ENCODE measurements at places on chromosomes 3 and 15.

DNA sequence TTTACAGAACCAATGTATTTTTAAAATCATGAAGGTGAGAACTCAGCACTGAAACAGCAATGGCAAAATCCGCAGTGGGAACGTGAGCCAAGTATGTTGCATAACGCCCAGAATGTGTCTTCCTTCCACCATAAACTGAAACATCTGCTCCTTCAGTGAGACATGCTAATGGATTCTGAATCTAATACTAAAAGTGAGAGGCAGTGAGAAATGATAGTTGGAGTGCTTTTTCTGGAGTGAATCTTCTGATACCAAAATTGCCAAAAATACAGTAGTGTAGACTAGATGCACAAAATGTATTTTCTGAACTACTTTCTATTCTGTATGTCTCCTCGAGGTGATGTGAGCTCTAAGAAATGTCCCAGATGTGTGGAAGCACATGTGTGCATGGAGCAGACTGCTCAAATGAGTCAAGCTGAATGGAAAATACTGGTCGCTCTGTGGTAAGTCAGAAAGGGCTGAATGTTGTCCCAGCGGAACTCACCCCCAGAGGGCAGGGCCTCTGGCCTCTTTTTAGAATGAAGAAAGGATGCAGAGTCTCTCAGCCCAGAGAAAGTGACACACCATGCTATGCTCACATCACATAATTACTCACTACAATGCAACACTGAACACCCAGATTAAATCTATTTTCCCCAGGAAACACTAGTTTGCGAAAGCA lies 73.0 kb downstream of the ATP10A start:
- DNase-seq, result no peak

DNA sequence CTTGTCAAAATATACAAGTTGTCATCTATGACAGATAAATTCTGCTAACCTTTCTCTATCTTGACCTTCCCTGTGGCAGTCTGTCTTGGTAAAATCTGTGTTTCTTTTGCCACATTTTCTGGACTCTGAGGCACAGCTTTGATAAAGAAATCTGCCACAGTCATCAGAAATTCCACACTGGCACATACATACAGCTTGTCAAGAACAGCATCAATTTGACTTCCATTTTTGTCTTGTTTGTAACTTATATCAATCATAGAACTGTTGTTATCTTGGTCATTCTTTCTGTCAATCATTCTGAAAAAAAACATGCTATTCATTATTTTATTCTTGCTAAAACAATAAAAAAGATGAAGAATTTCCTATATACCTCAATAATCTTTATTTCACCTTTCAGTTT lies 130.8 kb downstream of the VPS13C start:
- DNase-seq, result no peak

DNA sequence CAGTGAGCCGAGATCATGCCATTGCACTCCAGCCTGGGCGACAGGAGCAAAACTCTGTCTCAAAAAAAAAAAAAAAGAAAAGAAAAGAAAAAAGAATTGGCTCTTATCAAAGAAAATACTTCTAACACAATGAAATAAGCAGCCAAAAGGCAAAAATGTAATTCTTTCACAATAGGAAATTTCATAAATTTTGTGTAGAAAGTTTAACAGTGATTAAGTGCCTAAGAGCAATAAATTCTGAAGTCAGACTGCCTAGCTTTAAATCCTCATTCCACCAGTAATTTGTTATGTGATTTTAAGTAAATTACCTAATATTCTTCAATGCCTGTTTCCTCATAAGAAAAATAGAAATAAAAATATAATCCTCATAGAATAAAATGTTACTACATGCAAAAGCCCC lies 24.6 kb downstream of the HLTF start:
- DNase-seq, result no peak

DNA sequence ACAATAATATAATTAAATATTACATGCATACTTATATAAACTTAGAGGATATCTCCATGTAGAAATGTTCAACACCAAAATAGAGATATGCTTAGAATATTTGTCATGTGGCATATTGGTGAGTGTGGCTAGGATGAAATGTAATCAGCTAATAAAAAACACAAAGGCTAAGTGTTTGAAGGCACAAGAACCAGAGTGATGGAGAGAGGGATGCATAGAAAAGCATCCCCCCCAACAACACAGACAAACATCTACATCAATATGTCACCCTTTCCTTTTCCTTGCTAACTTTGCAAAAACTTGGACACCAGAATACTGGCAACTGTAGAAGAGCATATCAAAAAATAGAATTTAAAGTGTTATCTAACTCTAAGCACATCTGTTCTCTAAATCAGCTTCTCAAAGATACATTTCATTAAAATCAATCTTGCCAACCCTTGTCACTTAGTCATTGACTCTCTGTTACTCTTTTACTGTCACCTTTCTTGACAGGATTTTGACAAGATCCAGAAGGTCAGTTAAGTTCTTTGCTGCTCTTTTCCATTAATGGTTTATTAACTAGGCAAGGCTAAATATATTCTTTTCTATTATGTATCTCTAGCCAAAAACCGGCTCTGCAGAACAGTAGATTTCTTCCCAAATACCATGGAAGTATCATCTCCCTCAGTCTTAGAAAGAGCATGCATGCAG lies 695.9 kb downstream of the OTOL1 start:
- no peak for DNase-seq

DNA sequence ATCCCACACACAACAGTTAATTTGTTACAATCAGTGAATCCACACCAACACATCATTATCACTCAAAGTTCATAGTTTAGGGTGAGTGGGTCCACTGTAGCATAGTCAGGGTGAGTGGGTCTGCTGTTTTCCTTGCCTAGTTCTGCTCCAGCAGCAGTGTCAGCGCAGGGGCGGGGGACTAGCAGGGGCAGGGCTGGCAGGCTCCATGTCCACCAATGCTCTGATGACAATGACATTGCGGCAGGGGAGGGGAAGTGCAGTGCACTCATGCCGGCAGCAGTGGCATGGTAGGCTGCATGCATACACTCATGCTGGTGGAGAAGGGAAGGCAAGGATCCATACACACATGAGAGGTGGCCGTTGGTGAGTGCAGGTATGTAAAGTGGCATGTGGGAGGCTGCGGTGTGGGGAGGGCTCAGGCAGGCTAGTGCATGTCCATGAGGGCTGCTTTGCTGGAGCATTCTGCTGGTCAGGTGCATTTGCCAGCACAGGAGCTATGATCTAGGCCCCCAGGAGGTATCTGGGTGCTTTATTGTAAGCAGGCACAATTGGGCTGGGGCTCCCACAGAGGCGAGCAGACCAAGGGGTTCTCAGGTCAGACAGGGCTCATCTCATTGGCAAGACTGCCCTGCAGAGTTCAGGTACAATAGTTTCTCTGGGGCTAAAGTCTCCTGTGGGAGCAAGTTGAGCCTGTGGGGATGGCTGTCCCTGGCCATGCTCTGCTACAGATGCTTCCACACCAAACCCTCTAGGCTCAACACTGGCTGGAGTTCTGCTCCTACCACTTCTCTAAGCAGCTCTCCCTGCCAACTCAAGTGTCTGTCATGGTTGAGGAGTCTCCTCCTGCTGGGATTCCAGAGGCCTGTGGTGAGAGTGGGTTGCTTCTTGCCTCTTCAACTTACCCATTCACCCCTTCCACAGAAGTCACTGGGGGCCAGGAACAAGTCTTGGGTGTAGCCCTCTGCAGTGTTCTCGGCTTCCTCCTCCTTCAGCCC lies 81.3 kb downstream of the KCNAB1 start:
- no peak for DNase-seq

DNA sequence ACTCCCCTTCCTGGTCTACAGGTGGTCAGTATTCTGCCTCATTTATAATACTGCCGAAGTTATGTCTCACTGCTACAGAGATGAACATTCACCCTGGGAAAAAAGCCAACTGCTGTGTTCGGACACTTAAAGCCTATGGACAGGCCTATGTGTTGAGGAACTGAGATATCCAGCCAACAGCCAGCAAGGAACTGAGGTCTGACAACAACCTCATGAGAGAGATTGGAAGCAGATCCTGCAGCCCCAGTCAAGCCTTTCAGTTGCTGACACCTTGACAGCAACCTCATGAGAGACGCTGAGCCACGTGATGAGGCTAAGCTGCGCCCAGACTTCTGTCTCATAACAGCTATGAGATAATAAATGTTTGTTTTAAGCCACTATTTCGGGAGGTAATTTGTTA lies 18.2 kb upstream of the FHIT start:
- DNase-seq, result no peak

- no peak for DNase-seq
Measured at GRCh38 chr3:71862371-71863140, 77.6 kb upstream of the PROK2 start.

- no peak for DNase-seq
Measured at GRCh38 chr3:70333080-70333479, 20.6 kb upstream of the MDFIC2 start.

DNA sequence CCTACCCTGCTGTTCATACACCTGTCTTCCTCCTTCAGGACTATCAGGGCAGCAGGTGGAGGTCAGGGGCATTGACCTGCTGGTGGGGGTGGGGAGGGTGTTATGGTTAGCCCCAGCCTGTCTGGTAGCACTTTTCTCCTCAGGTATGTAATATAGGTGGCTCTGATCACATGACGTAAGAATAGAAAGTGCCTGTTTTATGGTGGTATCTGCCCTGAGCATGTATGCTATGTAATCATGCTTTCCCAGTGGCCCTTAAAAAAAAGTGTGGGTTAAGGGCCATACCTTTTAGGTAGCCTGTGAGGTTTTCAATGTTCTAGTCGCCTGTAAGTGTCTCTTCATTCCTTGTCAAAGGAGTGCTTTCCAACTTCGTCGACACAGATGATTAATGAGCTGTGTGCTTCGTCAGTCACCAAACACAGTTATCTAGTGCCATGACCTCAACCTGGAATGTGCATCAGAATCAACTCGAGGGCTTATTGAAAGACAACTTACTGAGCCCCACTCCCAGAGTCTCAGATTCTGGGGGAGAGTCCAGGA lies 86.3 kb downstream of the KLHL25 start:
- DNase-seq, result no peak

DNA sequence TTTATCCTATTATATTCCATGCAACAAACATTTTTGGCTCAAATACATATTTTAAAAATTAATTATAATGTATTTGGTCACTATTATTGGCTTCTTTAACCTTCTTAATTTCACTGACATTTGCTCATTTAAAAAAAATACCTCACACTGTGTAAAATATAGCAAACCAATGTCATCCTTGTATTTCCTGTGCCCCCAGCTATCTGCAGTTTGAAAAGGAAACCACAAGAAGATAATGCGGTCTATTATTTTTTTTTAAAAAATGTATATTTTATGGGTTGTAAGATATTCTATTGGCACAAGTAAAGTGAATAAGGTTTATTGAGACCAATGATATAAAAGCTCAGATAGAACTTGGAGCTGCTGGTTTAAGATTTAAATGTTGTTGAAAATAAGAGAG lies 904.2 kb downstream of the SI start:
- DNase-seq, result no peak

GRCh38 chr3:54871867-54872266 lies 56.0 kb downstream of the LRTM1 start:
- DNase-seq, result no peak

- DNase-seq, result no peak
Measured at GRCh38 chr3:72336821-72337479, 511.3 kb downstream of the SHQ1 start.

GRCh38 chr3:175273573-175273972 lies 414.4 kb downstream of the NAALADL2 start:
- DNase-seq, result no peak

- no peak for DNase-seq
Measured at GRCh38 chr3:111336511-111336910, 205.5 kb upstream of the CD96 start.

GRCh38 chr15:48103647-48104046 lies 17.1 kb upstream of the SLC24A5 start:
- no peak for DNase-seq

- DNase-seq, result no peak
Measured at GRCh38 chr15:76994971-76995945, at the start of gene PSTPIP1. PSTPIP1 (plus strand) TSS chr15:76995126; CDS start chr15:76995574, 448 bp downstream.

- DNase-seq, result no peak
Measured at GRCh38 chr3:183537295-183537730, 18.2 kb downstream of the KLHL6 start.

DNA sequence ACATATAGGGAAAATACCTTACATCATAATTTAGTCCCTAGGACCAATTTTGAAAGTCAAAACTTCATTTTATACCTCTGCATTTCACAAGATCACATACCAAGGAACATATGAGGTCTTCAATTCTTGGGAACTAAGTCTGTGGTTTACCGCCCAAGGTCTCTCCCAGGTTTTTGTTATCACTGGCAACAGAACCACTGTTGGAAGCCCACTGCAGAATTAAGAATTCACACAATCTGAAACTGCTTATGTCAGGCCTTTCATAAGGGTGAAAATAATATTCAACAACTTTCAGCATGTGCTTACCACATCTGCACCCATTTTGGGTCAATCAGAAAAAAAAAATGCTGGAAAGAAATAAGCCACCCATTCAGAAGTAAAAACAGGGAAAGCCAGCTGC lies 107.2 kb upstream of the MME start:
- no peak for DNase-seq

- no peak for DNase-seq
Measured at GRCh38 chr3:260898-261297, 64.3 kb downstream of the CHL1 start.

DNA sequence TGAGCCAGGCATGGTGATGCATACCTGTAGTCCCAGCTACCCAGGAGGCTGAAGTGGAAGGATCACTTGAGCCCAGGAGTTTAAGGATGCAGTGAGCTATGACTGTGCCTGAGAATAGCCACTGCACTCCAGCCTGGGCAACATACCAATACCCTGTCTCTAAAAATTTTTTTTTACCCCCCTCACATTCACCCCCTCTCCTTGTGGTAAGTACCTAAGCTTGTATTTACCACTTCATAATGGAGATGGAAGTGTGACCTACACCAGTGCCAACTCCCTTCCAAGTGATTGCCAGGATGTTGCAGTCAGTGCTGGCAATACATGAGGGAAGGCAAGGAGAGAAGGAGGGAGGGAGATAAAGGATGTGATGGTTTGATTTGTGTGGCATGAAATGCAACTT lies 84.2 kb downstream of the LRRC28 start:
- no peak for DNase-seq

DNA sequence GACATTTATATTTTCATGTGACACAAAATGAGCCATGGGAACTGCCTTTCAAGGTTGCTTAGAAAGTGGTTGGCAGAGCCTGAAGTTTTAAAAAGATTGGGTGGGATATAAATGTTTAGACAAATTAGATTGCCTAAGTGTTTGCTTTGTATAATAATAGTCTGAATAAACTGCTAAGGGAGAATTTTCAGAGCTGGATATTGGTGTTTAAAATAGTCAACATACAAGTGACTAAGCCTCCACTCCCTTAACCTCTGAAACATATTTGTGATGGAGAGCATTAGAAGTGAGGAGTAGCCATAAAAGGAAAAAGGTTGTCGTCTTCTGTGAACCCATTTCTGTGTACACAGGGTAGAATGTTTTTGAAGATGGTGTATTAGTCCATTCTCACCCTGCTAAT lies 201.6 kb downstream of the THSD4 start:
- no peak for DNase-seq

GRCh38 chr15:46408312-46408711 lies 773.5 kb downstream of the SQOR start:
- no peak for DNase-seq

Measured in cortex of kidney (tissue), 1 donor.